Activated CD4-positive, alpha-beta T cell treated with anti-CD3 and anti-CD28 coated beads for 4 hours (primary cell): ENCODE measurements at places on chromosomes 3 and 15.

- no peak for DNase-seq
Measured at GRCh38 chr3:139935866-139936817, 1.2 kb downstream of the CLSTN2 start.

DNA sequence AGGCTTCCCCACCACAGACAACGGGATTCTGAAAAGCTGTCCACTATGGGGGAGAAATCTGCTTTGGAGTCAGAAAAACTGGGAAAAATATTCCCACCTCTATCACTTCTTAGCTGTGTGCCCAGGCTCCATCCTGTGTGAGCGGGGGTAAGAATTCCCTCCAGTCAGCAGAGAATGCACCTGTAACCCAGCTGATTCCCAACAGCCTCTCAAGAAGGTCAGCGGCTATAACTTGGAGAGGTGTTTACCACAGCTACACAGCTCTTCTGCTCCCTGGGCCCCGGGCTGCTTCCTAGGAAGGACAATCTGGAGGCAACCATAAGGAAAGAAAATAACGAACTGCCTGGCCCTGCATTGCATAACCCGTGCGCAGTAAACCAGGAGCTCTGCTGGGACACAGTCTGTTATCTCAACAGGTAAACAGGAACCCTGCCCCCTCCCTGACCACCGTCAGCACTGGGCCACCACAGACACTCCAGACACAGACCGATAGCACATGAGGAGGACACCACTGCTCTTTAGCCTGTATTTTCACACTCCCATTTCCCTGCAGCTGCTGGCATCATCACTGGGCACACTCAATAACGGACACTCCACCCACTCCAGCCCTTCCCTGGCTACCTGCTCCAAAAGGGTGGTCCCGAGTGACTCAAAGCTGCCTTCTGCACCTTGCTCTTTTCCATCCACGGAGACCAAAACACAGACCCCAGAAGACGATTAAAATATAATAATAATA is 2.1 kb downstream of the RAB43 start:
- no peak for DNase-seq

- DNase-seq = peak; percentile 91
Measured at GRCh38 chr3:170869645-170870593, at the start of gene RPL22L1. Gene RPL22L1 (minus strand): TSS chr3:170870195. CDS start chr3:170870167, 28 bp downstream.

- peak; percentile 14 for DNase-seq
Measured at GRCh38 chr3:52670621-52671521, 14.8 kb downstream of the PBRM1 start.

DNA sequence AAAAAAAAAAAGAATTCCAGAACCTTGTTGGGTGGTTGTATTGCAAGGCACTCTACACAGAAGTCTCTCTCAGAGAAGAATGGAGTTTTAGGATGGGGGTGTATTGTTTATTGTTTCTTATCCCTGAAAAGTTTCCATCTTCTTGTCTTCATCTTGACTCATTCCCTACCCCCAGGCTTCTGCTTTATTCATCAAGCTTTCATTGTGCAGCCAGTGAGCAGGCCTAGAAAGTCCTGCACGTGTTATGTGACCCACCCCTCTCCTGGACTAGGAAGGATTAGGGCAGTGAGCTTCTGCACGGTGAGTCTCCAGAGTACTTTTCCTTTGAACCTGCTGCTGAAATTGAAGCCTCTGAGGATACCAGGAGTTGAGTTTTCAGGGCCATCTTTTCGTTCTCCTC is 150.9 kb upstream of the IL12A start:
- no peak for DNase-seq

- DNase-seq = no peak
Measured at GRCh38 chr15:67192185-67192820, 62.2 kb downstream of the AAGAB start.

DNA sequence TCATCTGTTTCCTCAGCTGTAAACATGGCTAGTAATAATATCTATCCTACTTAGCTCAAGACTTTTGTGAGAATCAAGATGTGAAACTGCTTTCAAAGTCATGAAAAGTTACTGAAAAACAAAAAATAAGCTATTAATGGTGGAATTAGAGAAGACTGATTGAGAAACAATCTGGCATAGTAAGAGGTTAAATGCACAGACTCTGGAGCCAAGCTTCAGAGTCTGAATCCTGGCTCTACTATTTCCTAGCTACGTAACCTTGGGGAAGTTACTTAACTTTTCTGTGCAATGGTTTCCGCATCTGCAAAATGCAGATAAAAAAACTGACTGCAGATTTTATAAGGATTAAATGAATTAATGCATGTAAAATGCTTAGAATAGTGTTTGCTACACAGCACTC is 28.8 kb downstream of the LRRFIP2 start:
- no peak for DNase-seq

- DNase-seq = peak; percentile 19
Measured at GRCh38 chr15:51621936-51622603, 501 bp downstream of the DMXL2 start.

DNA sequence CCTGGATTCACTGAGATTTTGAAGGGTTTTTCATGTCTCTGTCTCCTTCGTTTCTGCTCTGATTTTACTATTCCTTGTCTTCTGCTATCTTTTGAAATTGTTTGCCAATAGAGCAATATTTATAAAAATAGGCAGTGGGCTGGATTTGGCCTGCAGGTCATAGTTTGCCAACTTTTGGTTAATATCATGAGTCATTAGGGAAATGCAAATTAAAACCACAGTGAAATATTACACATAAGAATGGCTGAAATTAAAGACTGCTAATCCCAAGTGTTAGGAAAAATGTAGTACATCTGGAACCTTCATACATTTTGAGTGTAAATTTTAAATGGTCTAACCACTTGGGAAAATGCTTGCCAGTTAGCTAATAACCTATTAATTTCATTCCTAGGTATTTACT is 56.3 kb downstream of the ABI3BP start:
- no peak for DNase-seq

GRCh38 chr15:64024172-64025050 is 21.9 kb downstream of the DAPK2 start:
- no peak for DNase-seq

GRCh38 chr3:53258600-53259426 is 3.0 kb upstream of the TKT start:
- DNase-seq = no peak

DNA sequence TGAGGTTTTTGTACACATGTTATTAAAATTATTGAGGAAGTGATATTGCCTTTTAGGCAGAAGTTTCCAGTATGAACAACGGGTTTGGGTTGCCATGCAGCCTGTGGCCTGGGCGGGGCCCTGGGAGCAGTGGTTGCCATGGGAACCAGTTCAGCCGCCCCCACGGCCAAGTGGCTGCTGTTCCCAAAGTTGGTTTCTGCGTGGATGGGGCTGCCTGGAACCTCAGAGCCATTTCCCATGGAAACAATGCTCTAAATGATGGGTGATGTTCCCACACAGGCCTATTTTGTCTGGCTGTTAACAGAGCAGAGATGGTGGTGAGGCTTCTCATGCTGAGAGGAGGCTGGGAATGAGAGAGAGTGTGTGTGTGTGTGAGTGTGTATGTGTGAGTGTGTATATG is 19.5 kb downstream of the MRAS start:
- no peak for DNase-seq

DNA sequence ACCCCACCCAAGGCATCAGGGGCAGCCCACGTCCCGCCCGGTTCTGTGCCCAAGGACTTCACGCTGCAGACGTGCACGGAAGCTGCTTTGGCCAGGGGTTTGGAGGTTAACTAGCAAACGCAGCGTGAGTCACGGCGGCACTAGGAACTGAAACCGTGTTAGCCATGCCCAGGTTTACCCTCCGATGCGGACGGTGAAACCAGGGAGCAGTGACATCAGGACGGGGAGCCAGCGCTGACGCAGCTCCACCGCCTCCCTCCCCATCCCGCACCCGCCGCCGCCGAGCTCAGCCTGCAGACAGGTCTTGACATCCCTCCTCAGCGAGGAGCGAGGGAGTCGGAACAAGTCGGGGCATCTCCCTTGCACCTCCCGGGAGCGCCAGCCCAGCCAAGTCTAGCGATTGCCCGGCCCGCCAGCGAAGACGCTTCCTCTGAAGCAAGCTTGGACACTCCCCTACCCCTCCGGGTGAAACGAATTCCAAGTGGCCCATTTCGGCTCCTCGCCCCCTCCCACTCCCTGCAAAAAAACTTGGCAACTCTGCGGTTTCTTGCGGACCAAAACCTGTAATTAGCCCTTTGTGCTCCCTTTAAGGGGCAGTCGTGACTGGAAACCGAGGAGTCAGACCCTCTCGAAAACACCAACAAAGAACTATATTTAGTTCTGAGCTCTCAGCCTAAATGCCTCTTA is 1.4 kb upstream of the RAP2B start:
- DNase-seq = peak; percentile 66

DNA sequence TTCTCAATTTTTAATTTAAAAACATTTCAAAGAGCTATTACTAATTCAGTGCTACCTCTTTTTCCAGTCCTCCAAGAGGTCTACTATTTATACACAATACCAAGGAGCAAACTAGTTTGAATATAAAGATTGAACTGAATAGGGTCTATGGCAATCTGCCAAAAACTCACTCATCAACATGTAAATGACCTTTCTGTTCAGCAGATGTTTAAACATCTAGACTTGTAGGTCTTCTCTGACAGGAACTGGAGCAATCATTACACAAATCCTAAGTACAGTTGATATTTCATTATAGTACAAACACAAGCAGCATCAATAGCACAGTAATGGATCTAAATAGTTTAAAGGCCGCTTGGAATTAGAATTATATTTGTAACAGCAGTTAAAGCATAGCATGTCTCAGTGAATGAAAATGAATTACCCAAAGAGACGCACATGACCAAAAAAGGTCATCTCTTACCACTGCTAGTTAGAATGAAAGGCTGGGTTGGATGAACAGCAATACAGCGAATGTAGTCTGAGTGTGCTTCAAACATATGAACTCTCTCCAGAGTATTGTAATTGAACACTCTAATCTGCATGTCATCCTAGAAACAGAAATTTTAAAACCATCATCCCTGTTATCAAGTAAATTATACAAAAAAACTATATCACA is 10.7 kb downstream of the COPB2 start:
- no peak for DNase-seq

DNA sequence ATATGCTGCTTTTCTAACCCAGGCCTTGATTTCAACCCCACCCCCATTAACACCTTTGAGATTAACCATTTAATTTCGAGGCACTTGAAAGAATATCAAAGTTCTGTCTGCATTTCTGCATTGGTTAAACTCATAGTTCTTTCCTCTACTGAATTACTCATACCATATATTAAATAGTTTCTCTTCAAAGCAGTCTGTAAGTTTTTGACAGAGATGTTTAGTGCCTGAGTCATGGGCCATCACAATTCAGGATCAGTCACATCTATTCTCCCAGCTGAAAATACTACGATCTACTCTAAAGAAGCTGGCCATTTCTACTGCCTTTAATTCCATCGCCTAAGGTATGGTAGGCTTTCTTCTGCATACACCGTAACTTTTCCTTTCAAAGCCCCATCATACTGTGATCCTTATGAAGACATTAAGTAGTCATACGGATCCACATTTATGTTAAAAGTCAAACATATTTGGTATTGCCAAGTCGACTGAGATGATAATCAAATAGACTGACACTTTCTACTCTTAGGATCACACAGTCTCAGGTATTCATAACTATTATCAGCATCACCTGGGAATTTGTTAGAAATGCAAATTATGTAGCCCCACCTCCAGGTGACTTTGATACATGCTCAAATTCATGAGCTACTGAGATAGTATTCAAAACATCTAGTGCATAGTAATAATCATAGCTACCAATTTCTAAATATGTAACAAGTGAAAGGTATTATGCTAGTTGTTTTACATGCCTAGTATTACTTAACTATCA is 489.4 kb upstream of the IL12A start:
- no peak for DNase-seq

DNA sequence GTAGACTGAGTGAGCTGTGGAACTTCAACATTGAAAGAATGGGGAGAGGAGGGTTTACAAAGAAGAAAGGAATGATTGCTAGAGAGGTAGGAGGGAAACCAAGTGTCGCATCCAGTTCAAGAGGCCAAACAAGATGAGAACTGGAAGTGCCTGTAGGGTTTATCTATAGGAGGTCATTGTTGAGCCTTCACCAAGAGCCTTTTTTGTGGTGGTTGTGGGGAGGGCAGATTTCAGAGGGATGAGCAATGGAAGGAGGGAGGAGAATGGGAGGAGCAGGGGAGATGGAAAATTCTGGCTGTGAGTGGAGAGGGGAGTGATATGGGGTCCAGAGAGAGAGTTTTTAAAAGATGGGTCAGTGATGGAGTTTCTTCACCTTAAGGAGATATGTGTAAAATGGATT is 8.5 kb downstream of the PDIA5 start:
- DNase-seq = no peak

GRCh38 chr3:150656316-150656715 is 47.4 kb downstream of the ERICH6 start:
- DNase-seq = no peak

DNA sequence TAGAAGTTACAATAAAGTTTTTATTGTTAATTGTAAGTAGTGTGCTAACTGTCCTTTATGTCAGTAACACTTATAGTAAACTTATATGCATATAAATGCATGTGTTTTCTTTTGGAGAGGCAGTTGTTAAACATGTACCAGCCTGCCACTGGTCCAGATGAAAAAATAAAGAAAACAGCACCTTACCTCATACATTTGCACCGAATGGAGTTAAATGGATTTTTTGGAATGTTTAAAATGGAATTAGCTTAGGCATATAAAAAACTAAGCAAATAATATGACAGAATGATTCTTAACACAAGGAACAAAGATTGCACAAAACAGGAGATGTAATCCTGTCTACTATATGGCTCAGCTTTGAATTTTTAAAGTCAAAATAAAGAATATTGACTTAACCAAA is 50.2 kb upstream of the ALDH1A3 start:
- no peak for DNase-seq

GRCh38 chr3:118912188-118912587 is 122.5 kb downstream of the IGSF11 start:
- no peak for DNase-seq

GRCh38 chr3:60801307-60801706 is 449.9 kb downstream of the FHIT start:
- DNase-seq = no peak

- no peak for DNase-seq
Measured at GRCh38 chr3:70603103-70603502, 290.7 kb upstream of the MDFIC2 start.

DNA sequence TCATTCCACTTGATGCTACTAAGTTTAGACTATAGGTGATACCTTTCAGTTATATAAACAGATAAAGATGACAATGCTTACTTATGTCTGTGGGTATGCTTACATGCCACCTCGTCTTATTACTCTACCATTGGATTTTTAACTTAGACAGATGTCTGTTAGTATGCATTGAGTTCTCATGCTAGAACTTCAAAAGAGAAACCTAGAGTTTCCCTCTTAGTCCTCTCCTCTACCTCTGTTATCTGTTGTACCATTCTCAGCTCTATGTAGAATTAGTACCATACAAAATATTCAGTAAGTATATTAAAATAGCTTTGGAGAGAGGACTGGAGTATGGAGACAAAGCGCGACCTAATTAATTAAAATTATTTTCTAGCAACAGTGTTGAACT is 111.3 kb downstream of the BBX start:
- DNase-seq = no peak

DNA sequence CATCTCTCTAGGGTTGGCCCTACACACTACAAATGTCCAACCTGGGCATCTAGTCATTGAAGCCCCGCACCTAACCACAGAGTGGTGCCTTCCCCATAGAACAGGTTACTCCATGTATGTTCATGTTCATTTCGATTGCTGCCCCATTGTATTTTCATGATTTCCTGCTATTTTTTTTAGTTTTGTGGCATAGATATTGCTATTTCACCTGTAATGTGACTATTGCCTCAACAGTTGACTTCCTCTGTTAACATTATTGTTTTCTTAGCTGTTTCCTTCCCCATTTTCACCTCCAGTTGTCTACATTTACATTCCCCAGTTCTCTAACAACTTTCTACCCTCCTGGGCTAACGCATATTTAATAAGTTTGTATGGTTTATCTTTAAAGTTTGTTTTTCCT is 137.7 kb upstream of the RBMS3 start:
- no peak for DNase-seq

GRCh38 chr3:119870512-119870911 is 88.6 kb downstream of the NR1I2 start:
- no peak for DNase-seq
